ENCODE measurements at places on chromosomes 3 and 15. TPM values are rescaled to one million over a fixed set of nuclear protein-coding genes. Genes with fewer than 3 reads are reported as not detected.

GOLGA6L22 gene
- total RNA-seq = not detected

AGTR1 gene
- 2.9 TPM for total RNA-seq

IL5RA gene
- total RNA-seq = not detected

TMOD3 gene
- 35.3 TPM for total RNA-seq

IGF2BP2 gene
- 28.8 TPM for total RNA-seq

REC114 gene
- not detected for total RNA-seq

Data from smooth muscle cell of bladder (primary cell).